ENCODE measurements at places on chromosomes 6 and 20. TPM values are rescaled to one million over a fixed set of nuclear protein-coding genes. Genes with fewer than 3 reads are reported as not detected.

CRISP3 gene
- total RNA-seq = 117 TPM

TAP1 gene
- 26.3 TPM for total RNA-seq

OR11A1 gene
- total RNA-seq = not detected

NUP153 gene
- total RNA-seq = 48.3 TPM

EDN3 gene
- 0.16 TPM for total RNA-seq

DNAH8 gene
- 0.13 TPM for total RNA-seq

GNMT gene
- total RNA-seq = 0.73 TPM

NPBWR2 gene
- total RNA-seq = not detected

GSTA1 gene
- not detected for total RNA-seq

MRPS26 gene
- 49.6 TPM for total RNA-seq

ULBP3 gene
- total RNA-seq = 4.5 TPM

F13A1 gene
- 61.0 TPM for total RNA-seq

ALDH8A1 gene
- total RNA-seq = 1.3 TPM

EDEM2 gene
- 20.5 TPM for total RNA-seq

FRK gene
- total RNA-seq = 11.5 TPM

CEP57L1 gene
- total RNA-seq = 11.5 TPM

ATF6B gene
- 121 TPM for total RNA-seq

TRAM2 gene
- 14.1 TPM for total RNA-seq

BPIFB4 gene
- not detected for total RNA-seq

SLC22A2 gene
- total RNA-seq = not detected

TTBK1 gene
- not detected for total RNA-seq

PHACTR3 gene
- total RNA-seq = 0.60 TPM

IYD gene
- total RNA-seq = 1.1 TPM

PDE10A gene
- 47.0 TPM for total RNA-seq

CBFA2T2 gene
- total RNA-seq = 20.7 TPM

SLC22A3 gene
- total RNA-seq = 8.5 TPM

SAMD5 gene
- total RNA-seq = 4.8 TPM

TRIM10 gene
- total RNA-seq = not detected

Data from ureter (tissue), 1 donor.